ENCODE measurements at places on chromosomes 7 and 10.

DNA sequence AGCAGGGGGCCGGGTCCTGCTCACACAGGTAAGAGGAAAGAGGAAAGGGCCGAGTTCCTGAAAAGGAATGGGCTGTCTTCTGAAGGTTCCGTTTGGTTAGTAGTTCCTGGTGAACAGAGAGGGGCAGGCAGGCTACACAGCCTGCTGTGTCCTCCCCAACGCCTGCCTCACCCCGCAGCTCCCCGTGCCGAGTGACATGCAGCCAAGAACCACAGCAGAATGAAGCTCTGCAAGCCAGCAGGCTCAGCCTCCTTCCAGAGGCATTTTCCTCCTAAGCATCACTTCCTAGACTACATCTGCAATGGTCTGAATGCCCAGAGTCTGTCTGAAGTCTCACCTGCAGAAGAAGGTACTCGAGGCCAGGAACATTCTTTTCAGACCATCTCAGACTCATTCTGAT, 202.4 kb upstream of the TCERG1L start:
- no peak for DNase-seq

- DNase-seq: no peak
Observed at GRCh38 chr7:81691199-81691821, 78.5 kb downstream of the HGF start.

GRCh38 chr7:87159538-87159937, 7.3 kb downstream of the DMTF1 start:
- DNase-seq: no peak

DNA sequence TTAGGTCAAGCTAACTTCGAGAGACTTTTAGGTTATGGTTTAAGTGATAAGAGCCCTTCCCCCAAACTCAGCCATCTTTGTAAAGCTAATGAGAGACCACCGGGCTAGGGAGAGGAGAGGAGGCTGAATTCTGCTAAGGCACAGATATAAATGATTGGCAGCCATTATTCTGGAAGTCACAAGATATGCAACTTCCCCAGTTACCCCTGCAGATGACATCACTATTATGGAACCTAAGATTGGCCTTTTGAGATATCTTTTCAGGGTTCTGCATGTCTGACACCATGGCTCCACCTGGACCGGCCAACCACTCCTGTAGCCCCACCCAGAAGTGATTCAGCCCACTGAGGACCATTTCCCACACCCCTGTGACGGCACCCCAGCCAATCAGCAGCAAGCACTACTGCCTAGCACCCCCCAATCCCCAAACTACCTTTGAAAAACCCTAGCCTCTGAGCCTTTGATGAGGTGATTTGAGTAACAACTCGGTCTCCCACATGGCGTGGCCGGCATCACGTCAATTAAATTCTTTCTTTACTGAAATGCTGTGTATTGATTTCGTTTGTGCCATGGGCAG, 14.4 kb downstream of the VIPR2 start:
- DNase-seq: no peak

DNA sequence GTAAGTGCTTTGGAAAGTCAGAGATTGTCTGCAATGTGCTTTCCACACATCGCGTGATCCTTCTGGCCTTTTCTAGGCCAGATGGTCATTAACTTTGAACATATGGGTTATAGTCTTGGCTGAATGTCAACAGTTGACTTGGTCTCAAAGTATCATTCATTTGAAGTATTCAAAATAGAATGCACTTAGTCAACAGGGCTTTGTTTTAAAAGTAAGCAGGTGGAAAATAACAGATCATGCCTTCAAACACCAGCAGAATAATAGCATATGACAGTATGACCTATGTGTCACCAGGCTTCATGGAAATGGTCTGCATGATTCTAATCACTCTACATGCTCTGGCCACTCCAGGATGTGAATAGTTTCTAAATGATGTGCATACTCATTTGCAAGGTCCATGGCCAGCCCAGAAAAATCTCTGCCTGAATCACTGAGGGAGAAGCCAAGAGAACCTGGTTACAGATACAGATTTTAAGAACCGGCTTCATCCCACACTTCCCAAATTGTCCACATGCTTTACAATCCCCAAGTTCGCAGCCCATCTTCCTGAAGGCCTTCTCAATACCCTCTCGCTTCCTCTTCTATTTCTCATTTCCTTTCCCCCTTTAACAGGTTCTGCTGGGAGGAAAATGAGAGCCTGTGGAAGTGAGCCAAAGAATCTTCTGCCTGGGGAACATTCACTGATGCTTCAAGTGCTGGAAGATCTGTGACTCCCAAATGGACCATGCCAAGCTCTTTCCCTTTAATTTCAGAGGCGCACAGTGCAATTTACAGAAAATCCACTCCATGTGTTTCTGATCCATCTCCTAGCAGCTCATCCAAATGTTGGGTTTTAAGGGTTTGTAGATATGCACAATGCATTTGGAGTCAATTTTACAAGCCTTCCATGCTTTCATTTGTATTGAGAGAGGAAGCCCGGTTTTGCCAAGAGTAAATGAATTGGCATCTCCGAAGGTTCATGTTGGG, 122.8 kb upstream of the GDF10 start:
- DNase-seq: no peak

DNA sequence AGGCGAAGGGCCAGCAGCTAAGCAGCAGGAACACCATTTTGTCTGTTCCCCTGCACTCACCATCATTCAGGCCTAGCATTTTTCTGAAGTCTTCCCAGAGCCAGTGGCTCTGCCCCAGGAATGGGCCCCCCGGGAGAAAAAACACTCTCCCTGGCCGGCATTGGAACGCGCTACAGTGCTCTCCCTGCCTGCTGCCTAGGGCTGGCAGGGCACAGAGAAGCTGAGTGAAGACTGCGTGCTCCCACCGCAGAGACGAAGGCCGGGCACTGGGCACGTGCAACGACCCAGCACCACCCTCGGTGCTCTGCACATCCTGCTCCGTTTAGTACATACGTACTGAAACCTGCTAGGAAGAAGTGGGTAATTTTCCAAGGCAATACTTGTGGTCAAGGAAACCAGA, 34.4 kb downstream of the HSPA12A start:
- DNase-seq: no peak

- DNase-seq: no peak
Observed at GRCh38 chr7:41925946-41926345, 223.1 kb upstream of the INHBA start.
